Regular cardiac myocyte (primary cell): ENCODE measurements at places on chromosomes 1 and 21. TPM values are rescaled to one million over a fixed set of nuclear protein-coding genes. Genes with fewer than 3 reads are reported as not detected.

The TFF3 gene
- 0.58 TPM in 1 of 2 replicates, not detected in the other for total RNA-seq

The PM20D1 gene
- under 0.01 TPM in 2 replicates for total RNA-seq

The SPATA21 gene
- total RNA-seq: not detected in 2 replicates

The PLD5 gene
- not detected in 2 replicates for total RNA-seq

The CDCA8 gene
- total RNA-seq: 1.4 and 24.2 TPM in 2 replicates

The STUM gene
- total RNA-seq: under 0.01 TPM in 1 of 2 replicates, not detected in the other

The KRTAP11-1 gene
- not detected in 2 replicates for total RNA-seq

The NUP210L gene
- total RNA-seq: under 0.01 and 0.28 TPM in 2 replicates

The RPE65 gene
- total RNA-seq: not detected in 2 replicates

The OLFML3 gene
- 7.5 and 26.2 TPM in 2 replicates for total RNA-seq

The LRRC8B gene
- total RNA-seq: 2.5 and 3.9 TPM in 2 replicates
